ENCODE measurements at places on chromosomes 12 and 14.
A peak's percentile ranks its signal among the peaks of the same experiment; 100 is the strongest.

GRCh38 chr14:49461529-49462401, 124.4 kb downstream of the RPS29 start:
- no peaks in the 10 kb centered on the region for H3K36me3 ChIP-seq
- no peak overlapping the region for H3K27ac ChIP-seq
- peaks cover 13% of the 10 kb centered on the region for H3K27me3 ChIP-seq
- H3K4me3 ChIP-seq, result no peak overlapping the region

GRCh38 chr14:66650491-66650911, 142.6 kb downstream of the GPHN start:
- no peak for DNase-seq
- H3K4me1 ChIP-seq, result no peaks in the 10 kb centered on the region
- H3K27ac ChIP-seq, result no peak overlapping the region

DNA sequence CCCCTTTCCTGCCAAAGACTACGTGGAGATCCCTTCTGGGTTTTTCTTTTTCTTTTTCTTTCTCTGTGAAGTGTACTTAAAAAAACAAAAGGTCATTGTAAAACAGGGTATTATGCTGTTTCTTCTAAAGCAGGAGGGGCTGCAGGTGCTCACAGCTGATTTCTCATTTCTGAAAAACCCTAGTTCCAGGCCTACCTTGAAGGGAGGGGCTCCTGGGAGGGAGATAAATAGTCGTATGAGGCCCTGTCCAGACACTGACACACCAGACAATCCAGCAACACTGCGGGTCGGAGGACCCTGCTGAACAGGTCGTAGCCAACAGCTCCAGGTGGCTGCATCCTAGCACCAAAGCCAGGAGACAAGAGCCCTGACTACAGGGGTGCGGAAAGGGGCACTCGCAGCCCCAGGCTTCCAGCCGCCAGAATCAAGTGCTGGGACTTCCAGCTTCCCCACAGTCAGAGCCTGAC, 41.1 kb downstream of the PSMA6 start:
- H3K36me3 ChIP-seq, result no peaks in the 10 kb centered on the region
- peaks cover 19% of the 10 kb centered on the region for H3K4me1 ChIP-seq
- no peaks in the 10 kb centered on the region for H3K27me3 ChIP-seq
- peak overlapping the region; percentile 87 for H3K27ac ChIP-seq
- no peak for DNase-seq

DNA sequence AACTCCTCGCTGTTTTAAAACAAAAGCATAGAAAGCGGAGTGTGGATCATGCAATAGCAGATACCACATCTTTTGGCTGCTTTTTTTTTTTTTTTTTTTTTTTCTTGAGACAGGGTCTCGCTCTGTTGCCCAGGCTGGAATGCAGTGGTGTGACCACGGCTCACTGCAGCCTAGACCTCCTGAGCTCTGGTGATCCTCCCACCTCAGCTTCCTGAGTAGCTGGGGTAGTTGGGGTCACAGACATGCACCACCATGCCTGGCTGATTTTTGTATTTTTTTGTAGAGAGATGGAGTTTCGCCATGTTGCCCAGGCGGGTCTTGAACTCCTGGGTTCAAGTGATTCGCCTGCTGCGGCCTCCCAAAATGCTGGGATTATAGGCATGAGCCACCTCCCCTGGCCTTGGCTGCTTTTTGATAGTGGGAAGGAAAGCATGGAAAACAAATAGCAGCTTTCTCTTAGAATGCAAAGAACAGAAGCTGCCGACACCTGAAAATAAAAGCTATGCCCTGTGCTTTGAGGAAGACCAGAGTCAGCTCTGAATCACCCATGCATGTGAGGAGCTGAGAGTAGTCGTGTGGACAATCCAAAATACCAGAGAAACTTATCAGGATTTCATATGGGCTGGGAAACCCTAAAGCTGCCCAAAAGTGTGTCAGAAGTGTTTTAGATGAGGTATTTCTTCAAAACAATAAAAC, 3.6 kb upstream of the ELK3 start:
- peaks cover 30% of the 10 kb centered on the region for H3K4me1 ChIP-seq
- H3K36me3 ChIP-seq, result peaks cover 6% of the 10 kb centered on the region
- H3K4me3 ChIP-seq, result no peak overlapping the region
- H3K27ac ChIP-seq, result no peak overlapping the region
- H3K27me3 ChIP-seq, result no peaks in the 10 kb centered on the region

- H3K4me1 ChIP-seq, result peaks cover 3% of the 10 kb centered on the region
- no peak for DNase-seq
- no peaks in the 10 kb centered on the region for H3K36me3 ChIP-seq
- H3K4me3 ChIP-seq, result no peak overlapping the region
- peaks cover 15% of the 10 kb centered on the region for H3K27me3 ChIP-seq
- no peak overlapping the region for H3K27ac ChIP-seq
Measured at GRCh38 chr12:128864516-128865186, 11.4 kb downstream of the GLT1D1 start.

- no peak overlapping the region for H3K4me3 ChIP-seq
- H3K4me1 ChIP-seq, result peaks cover 4% of the 10 kb centered on the region
- DNase-seq, result no peak
- no peak overlapping the region for H3K27ac ChIP-seq
- no peaks in the 10 kb centered on the region for H3K27me3 ChIP-seq
Measured at GRCh38 chr12:77019920-77020319, 45.4 kb downstream of the E2F7 start.

DNA sequence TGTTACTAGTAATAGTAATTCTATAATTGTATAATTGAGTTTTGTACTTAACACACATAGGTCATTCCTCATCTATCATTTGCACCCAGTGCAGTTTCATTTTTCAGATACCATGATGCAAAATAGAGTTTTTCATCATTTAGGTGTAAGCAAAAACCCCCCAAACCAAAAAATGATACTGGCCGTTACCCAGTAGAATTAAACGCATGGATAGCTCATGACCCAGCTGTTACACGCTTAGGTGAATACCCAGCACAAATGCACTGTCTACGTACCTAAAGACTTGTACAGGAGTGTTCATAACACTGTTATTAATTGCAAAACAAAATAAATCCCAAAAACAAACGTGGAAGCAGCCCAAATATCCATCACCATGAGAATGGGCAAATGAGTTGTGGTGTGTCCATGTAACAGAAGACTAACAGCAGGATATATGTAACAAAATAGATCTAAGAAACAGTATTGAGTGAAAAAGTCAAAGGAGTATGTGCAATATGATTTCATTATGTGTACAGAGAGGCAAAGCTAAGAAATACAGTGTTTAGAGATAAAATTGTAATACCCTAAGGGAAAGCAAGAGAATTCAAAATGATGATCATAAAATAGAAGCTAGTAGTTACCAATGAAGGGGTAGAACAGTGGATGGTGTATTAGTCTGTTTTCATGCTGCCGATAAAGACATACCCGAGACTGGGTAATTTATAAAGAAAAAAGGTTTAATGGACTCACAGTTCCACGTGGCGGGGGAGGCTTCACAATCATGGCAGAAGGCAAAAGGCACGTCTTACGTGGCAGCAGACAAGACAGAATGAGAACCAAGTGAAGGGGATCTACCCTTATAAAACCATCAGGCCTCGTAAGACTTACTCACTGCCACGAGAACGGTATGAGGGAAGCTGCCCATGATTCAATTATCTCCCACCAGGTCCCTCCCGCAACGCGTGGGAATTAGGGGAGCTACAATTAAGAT, 49.8 kb downstream of the EID3 start:
- H3K27me3 ChIP-seq, result no peaks in the 10 kb centered on the region
- H3K4me3 ChIP-seq, result no peak overlapping the region
- H3K27ac ChIP-seq, result peak overlapping the region; percentile 61
